Activated naive CD4-positive, alpha-beta T cell treated with Interleukin-2 at 50 U/mL for 16 hours (primary cell): ENCODE measurements at places on chromosomes 4 and X.
A peak's percentile ranks its signal among the peaks of the same experiment; 100 is the strongest.

DNA sequence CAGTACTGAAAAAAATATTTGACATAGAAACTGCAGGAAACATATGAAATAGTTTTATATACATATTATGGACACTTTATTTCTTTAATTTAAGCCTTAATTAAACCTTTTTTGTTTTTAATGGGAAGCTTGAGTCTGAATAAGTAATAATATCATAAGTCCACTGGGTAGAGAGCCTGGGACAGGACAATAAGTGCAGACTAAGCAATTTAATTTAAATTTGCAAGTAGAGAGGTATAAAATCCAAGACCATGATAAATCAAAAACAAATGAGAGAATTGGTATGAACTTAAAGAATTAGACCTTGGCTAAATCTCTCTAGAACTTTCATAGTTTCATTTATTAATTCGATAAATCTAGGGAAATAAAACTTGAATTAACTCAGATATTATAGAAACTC, 571.2 kb downstream of the ARAP2 start:
- DNase-seq = no peak

GRCh38 chr4:164177153-164177552, 576.8 kb upstream of the SMIM31 start:
- DNase-seq = no peak

GRCh38 chr4:128658214-128658631, 151.3 kb upstream of the JADE1 start:
- no peak for DNase-seq

DNA sequence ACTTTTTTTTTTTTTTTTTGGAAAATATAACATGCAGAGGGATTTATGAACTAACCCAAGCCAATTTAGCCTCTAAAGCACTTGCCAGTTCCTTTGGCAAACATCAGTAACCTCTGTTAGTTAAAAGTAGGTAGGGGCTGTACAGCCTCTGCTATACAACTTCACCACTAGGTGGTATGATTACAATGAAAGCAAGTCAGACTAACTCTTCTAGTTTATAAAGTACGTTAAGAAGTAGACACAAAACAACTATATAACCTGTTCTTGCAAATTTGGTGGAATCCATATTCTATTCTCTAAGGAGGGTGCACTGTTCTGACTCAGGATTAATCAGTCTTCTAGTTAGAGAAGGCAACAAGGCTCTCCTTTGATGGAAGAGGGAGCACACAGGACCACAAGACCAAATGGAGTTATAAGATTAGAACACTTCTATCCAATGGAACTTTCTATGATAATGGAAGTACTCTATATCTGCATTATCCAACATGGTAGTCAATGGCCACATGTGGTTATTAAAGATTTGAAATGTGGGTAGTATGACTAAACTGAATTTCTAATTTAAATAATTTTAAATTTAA, 12.8 kb downstream of the AIMP1 start:
- DNase-seq = no peak

GRCh38 chr4:42616572-42616971, 40.3 kb downstream of the ATP8A1 start:
- no peak for DNase-seq

- DNase-seq = no peak
Observed at GRCh38 chr4:30601070-30601865, 118.9 kb upstream of the PCDH7 start.

GRCh38 chr4:140268186-140268841, 105.1 kb upstream of the SCOC start:
- DNase-seq = no peak

DNA sequence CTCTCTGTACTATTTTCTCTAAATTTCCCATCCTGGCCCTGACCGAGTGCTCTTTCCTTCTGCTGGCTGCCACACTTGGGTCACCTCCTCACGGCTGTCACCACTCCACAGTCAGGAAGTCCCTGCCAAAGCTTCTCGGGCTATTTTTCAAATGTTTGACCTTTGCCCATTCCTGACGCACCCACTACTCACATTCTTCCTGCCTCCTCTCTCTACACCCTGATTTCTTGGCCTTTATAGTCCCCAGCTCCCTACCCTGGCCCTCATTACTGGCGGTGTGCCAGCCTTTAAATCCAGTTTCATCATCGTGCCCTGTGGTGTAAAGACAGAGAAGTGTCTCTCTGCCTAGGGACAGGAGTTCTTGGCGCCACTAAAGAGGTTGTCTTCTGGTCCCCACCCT, 46.4 kb upstream of the GATB start:
- no peak for DNase-seq

DNA sequence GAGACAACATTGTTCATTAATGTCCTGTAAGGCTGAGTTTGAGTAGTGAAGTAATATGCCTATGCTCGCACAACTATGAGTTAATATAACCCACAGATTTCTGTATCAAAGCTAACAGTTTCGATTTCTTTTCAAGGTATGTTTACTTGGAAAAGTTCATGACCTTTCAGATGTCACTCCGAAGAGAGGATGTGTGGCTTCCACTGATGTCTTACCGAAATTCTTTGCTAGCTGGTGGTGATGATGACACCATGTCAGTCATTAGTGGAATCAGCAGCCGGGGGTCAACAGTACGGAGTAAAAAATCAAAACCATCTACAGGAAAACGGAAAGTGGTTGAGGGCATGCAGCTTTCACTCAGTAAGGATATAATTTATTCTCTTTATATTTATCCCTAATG, 124.9 kb downstream of the STAG2 start:
- DNase-seq = peak; percentile 28

GRCh38 chr4:71195924-71196323, 142.9 kb upstream of the SLC4A4 start:
- no peak for DNase-seq

GRCh38 chr4:136680271-136680670, 852.0 kb downstream of the PCDH18 start:
- DNase-seq = no peak

GRCh38 chr4:142777045-142777743, 68.9 kb downstream of the INPP4B start:
- DNase-seq = no peak

DNA sequence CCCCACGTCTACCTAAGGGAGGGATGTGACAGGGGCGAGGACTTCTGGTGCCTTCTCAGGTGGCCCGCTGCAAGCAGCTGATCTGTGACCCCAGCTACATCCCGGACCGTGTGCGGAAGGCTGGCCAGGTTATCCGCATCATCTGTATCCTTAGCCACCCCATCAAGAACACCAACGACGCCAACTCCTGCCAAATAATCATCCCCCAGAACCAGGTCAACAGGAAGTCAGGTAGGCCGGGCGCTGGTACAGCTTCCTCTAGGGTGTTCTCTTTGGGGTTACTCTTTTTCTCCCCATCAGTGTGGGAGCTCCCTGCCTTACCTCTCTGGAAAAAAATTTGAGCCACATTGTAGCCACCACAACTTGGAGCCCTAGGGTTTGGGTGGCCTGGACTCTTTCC, 2.4 kb upstream of the FAM50A start:
- no peak for DNase-seq

GRCh38 chrX:150944233-150944632, 38.9 kb upstream of the HMGB3 start:
- DNase-seq = no peak
